ENCODE measurements at places on chromosomes 12 and 14.

DNA sequence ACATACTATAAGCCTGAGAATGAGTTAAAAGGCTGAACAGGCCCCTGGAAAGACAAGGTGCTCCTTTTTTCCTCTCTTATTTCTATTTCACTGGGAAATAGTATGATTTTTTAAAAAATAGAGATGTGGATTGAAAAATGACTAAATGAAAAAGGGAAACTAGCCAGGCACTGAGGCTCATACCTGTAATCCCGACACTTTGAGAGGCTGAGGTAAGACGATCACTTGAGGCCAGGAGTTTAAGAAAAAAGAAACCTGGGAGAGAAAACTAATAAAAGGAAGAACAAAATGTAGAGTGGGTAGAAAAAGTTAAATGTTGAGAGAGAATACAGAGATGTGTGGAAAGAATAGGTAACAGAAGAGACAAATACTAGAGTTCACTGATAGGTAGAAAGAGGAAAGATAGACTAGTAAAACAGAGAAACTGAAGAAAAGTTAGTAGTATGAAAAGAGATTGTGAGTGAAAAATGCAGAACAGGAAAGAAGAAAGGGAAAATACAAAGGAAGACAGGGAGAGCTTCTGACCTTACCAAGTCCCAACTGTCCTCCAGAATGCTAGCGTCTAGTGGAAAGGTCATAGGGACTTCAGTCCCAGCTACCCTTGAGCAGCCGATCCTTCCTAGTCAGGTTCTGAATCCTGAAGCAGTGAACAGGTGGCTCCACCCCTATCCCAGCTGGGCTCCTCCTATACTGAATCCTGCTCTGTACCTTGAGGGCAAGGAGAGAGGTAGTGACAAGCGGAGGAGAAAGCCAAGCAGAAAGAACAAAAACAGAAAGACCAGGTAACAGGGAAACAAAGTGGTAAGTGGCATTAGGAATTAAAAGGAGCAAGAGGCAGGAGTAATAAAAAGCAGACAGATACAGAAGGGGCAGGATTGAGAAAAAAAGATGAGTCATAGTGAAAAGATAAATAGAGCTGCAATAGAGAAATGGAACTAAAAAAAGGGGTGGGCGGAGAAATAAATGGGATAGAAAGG, 7.3 kb downstream of the TMEM116 start:
- no peak for DNase-seq

DNA sequence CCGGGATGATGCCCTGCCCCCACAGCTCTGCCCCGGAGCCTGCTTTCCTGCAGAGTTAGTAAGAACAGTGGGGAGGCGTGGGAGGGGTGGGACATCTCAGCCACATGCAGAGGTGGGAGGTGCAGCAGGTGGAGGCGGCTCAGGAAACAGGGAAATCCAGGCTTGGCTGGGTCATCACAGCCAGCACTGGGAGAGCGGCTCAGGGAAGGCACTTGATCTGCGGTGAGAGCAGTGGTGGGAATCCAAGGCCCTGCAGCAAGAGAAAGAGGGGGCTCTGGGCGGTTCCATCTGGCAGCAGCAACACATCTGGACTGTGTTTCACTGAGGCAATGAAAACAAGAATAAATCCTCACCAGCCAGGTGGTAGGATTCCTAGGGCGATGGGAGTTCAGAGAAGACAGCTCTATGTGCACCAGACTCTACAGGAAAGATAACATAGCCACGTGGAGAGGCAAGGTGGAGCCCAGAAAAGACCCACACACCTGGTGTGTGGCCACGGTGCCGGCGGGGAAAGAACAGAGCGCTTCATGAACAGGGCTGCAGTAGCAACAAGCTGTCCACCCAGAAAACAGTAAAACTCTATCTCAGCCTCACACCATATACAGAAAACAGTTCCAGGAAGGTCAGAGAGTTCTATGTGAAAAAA, 57.6 kb downstream of the CCDC85C start:
- DNase-seq, result no peak

DNA sequence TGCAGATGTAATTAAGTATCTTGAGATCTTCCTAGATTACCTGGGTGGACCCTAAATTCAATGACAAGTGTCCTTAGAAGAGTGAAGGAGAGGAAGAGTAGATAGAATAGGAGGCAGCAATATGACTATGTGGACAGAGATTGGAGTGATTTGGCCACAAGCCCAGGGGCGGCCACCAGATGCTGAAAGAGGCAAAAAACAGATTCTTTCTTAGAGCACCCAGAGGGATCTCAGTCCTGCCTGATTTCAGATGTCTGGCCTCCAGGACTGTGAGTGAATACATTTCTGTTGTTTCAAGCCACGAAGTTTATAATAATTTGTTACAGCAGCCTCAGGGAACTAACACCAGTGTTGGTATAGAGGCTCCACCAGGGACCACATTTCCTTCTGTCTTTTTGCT, 67.3 kb downstream of the DACT1 start:
- DNase-seq, result no peak

GRCh38 chr14:105709281-105710118, 183.1 kb downstream of the TMEM121 start:
- no peak for DNase-seq

- DNase-seq, result no peak
Measured at GRCh38 chr14:42214981-42215491, 608.4 kb downstream of the LRFN5 start.

DNA sequence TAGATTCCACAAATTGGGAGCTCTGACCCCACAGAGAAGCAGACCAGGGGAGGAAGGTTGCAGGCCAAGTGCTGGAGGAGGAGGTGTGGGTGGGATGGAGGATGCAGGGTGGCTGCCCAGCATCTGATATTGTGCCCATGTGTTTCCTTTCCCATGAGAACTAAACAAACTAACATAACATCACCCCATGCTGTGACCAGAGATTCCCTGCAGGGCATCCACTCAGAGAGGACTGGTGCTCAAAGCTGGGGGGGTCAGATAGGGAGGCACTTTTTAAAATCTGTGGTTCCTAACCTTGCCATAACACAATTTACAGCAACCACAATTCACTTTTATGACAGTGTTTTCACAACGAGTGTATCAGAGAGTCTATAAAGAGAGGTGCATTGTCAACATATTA, 1277.6 kb downstream of the AACS start:
- no peak for DNase-seq

GRCh38 chr12:7899755-7900154, 27.0 kb upstream of the SLC2A14 start:
- no peak for DNase-seq
